CD4-positive, alpha-beta T cell treated with Interleukin-17A for 1 hour (primary cell): ENCODE measurements at places on chromosomes 11 and 22.

DNA sequence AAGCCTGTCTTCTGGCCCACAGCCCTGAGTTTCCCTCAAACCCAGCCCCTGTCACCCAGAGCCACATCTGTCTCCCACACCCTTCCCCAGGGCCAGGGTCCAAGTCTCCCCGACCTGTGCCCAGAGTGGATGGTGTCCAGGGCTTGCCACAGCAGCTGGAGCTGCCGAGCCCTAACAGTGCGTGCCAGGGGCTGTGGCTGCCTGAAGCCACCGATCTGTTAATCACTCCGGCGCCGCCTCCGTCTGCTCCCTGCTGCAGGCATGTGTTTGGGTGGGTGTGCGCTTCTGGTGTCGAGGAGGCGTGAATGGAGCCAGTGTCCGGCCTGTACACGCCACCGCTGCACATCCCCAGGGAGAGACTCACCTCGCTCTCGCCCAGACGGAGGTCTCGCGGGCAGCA lies 26.1 kb downstream of the SHISAL1 start:
- DNase-seq, result no peak

GRCh38 chr11:35918716-35919115 lies 25.1 kb upstream of the LDLRAD3 start:
- DNase-seq, result no peak

GRCh38 chr11:44275241-44275640 lies 34.7 kb downstream of the ALX4 start:
- DNase-seq, result no peak

- no peak for DNase-seq
Measured at GRCh38 chr22:29022101-29022817, 39.4 kb downstream of the C22orf31 start.

DNA sequence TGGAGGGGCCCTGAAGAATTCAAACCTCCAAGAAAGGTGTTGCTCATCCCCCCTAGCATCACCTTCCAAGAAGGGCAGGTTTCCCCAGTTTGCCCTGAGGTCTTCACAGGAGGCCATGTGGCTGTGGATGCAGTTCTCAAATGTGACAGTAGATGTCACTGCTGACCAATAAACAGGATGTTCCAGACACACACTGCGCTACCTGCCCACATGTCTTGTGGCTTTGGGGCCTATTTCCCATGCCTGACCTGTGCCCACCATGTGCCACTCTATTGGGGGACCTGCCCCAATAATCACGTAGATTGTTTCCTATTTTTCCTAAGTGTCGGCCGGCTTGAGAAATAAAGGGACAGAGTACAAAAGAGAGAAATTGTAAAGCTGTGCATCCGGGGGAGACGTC lies 4.5 kb downstream of the GSTT2 start:
- DNase-seq, result no peak

DNA sequence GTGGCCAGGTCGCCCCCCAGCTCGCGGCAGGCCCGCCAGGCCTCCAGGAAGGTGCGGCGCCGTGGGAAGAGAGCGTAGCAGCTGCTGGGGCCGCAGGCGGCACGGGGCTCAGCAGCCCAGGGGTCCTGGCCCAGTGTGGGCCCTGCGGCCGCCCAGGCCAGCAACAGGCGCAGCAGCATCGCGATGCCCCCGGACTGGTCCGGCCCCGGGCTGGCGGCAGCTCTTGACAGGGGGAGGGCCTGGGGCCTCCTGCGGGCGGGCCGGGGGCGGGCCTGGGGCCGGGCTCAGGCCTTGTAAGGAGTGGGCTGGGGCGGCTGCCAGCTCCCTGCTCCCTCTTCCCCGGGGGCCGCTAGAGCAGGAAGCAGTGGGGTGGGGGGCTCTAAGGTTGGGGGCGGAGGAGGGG lies at the start of gene CD248:
Gene CD248, minus strand, starts transcription at position 196 of the 403 bp plus-strand sequence. Its CDS starts 17 bp downstream, at position 179.
- DNase-seq, result no peak

GRCh38 chr11:119518746-119519730 lies 96.1 kb upstream of the THY1 start:
- DNase-seq, result no peak
